Stimulated activated CD4-positive, alpha-beta T cell treated with anti-CD3 and anti-CD28 coated beads, Interleukin-15, amount 100 ng/mL, for 1 hour (primary cell): ENCODE measurements at places on chromosomes 11 and 22.

DNA sequence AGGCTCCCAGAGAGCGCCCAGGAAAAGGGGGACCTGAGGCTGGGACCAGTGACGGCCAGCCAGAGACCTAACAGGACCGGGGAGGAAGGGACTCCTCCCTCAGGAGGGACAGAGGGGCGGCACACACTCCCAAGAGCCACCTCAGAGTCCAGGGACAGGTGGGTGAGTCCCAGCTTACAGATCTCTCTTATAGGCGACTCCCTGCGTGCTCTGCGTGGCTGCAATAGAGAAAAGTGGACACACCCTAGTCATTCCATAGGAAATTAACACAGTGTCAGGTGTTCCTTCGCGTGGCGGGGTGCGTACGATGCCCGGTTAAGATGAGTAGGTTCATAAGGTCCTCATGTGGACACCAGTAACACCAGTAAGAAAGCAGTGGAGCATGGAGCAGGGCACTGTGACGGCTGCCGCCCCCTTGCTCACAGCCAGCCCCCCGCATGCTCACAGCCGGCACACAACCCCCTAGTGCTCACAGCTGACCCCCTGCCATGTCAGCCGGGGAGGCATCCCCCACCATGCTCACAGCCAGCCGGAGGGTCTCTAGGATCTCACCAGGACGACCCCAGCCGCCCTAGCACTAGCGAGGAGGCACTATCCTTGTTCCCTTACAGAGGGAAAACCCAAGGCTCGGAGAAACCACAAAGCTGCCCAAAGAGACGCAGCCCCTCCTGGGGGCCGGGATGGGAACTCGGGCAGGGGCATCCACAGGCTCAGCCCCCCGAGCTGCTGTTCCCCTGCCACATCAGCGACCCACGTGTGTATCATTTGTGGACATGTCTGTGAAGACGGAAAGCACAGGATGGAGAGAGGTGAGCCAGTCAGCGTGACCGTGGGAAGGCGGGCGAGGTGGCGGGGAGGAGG, 426.8 kb downstream of the TBC1D22A start:
- DNase-seq: no peak

DNA sequence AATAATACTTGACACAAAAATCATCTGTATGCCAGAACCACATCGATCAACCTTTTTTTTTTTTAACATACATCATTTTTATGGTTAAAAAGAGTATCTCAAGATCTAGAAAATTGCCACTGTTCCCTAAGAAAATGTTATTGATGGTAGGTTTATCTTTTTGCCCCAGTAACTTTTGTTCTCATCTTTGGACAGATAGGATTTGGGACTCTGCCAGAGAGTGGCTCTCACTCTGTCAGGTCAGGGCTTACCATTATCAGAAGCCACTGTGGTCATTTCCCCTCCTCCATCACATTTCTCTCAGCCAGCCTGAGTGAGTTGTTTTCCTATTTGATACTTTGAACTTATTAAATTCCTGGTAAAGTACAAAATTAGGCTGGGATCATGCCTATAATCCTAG, 47.9 kb upstream of the YWHAH start:
- no peak for DNase-seq

- no peak for DNase-seq
Measured at GRCh38 chr22:45006964-45007390, 2.8 kb downstream of the PHF21B start.

DNA sequence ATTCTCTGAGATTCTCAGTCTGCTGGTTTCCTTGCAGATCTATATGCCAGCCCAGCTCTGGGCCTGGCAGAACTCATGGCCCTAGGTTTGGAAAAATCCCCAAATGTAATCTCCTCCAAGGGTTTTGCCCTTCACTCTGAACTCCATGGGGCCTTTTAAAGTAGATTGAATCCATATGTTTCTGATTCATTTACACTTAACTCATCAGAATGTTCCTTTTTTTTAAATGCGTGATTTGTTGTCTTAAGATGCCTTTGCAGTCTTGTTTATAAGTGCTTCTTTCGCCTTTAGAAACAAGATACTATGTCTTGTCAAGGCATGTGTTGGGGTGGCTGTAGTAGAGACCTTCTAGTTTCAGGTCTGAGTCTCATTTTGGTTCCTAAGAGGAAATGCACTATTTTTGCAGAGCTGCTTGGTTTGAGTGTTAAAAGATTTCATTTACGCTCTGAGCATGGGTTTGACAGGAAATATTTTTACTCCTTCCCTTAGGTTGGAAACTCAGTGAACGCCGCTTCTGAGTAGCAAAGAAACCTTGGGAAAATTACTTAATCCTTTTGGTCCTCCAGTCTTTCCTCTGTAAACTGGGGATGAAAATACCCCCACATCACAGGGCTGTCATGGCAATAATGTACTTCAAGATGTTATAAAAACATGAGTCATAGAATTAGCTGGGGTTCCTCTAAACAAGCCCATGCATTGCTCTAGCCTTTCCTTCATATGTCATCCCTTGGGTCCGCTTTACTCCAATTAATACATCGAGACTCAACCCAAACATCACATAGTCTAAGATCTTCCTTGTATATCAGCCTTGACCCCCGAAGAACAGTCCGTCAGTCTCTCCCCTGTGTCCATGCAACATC, 83.5 kb downstream of the SNX19 start:
- DNase-seq: no peak
